ENCODE measurements at places on chromosomes 6 and 20.
A peak's percentile ranks its signal among the peaks of the same experiment; 100 is the strongest.

GRCh38 chr6:21996425-21997118 lies 300.3 kb downstream of the PRL start:
- no peak for DNase-seq

GRCh38 chr6:145789443-145789842 lies 25.2 kb downstream of the FBXO30 start:
- no peak for DNase-seq

DNA sequence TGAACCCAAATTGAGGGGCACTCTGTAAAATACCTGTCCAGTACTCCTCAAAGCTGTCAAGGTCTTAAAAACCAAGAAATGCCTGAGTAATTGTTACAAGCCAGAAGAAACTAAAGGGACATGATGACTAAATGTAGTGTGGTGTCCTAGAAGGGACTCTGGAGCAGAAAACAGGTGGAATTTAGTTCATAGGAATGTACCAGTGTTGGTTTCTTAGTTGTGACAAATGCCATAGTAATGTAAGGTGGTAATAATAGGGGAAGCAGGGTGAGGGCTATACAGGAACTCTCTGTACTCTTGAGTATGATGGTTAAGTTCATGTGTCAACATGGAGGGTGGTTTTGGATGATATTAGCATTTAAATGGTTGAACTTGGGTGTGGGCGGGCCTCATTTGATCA lies 92.3 kb downstream of the CNBD2 start:
- DNase-seq, result no peak

DNA sequence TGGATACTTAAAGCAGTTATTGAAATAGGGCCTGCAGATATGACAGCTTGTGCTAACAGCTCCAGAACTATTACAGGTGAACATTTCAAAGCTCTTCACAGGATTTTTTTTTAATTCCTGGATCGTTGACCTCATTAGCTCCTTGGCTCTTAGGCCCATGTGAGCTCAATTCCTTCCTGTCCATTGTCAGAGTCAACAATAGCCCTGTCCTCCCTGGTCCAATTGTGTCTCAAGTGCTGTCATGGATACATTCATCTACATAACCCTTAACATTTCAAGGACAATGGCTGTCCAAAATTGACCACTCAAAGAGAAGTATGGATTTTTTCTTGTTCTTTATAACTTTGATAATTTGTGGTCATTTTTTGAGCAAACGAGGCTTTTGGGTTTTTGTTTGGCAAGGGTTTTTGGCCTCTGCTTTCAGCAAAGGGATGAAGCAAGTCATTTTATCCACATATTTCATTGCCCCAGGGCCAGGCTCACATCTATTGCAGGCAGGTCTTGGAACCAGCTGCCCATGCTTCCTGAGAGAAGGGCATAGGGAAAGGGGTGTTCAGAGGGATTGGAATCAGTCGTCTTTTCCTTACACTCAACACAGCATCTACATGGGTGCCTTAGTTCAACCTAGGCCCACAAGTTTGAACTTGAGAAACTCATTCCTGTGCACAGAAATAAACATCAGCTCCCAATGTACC lies 282.1 kb downstream of the TPBG start:
- no peak for DNase-seq

GRCh38 chr6:167091026-167091804 lies 31.7 kb upstream of the CCR6 start:
- DNase-seq, result peak; percentile 32

GRCh38 chr20:47117371-47117770 lies 222.7 kb downstream of the EYA2 start:
- DNase-seq, result no peak

DNA sequence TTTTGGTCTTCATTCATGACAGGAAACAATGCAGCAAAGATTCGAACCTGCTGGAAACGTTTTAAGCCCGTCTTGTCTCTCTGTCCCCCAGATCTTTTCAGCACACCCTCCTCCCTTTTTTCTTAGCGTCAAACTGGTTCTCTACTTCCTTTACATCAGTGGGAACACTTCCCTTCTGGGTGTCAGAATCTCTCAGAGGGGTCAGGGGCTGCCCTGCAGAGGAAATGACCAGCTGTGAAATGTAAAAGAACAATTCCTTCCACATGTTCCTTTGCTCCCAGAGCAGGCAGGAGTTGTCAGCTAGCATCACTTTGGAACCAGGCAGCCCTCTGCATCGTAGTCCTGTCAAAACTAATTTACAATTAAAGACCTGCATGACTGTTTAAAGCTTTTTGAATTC lies 619.0 kb downstream of the TFAP2A start:
- no peak for DNase-seq

GRCh38 chr6:133396233-133396983 lies 155.3 kb downstream of the EYA4 start:
- DNase-seq, result no peak

GRCh38 chr20:50783903-50784302 lies 11.0 kb upstream of the BCAS4 start:
- DNase-seq, result no peak

GRCh38 chr6:148598724-148599123 lies 148.1 kb upstream of the UST start:
- no peak for DNase-seq

DNA sequence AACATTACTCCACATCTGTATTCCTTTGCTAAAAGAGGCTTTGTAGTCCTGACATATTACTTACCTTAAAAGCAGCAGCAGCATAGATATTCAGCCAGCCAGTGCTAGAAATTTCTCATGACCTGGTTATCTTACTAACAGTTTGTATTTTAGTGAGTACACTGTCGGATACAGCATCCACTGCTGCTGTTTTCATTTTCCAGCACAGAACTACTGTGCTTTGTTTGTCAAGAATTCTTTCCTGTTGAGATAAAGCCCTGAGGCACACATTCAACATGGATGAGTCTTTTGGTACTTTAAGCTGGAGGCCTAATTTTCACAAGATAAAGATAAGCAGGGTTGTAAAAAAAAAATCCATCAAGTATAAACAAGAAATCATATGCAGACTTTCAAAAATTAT lies 311.2 kb upstream of the OPRM1 start:
- DNase-seq, result no peak

GRCh38 chr20:62050166-62051120 lies 15.2 kb downstream of the TAF4 start:
- DNase-seq, result no peak

GRCh38 chr20:51533291-51534172 lies 9.0 kb downstream of the NFATC2 start:
- no peak for DNase-seq

DNA sequence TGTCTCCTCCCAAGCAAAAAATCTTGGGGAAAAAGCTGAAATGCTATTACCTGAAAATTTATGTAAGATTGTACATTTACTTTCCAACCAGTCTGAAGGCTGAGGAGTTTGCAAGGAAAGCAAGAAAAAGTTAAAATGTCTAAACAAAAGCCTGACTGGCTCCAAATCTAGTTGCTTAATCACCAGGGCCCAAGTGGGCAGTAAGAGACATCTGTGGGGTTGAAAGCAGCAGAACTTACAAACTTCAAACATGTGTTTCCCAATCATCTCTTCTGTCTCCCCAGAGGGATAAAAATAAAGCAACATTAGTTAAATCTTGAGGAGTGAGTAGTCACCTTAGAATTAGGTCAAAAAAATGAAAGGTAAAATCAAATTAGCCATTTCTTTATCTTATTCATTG lies 98.6 kb downstream of the OGFRL1 start:
- DNase-seq, result no peak

DNA sequence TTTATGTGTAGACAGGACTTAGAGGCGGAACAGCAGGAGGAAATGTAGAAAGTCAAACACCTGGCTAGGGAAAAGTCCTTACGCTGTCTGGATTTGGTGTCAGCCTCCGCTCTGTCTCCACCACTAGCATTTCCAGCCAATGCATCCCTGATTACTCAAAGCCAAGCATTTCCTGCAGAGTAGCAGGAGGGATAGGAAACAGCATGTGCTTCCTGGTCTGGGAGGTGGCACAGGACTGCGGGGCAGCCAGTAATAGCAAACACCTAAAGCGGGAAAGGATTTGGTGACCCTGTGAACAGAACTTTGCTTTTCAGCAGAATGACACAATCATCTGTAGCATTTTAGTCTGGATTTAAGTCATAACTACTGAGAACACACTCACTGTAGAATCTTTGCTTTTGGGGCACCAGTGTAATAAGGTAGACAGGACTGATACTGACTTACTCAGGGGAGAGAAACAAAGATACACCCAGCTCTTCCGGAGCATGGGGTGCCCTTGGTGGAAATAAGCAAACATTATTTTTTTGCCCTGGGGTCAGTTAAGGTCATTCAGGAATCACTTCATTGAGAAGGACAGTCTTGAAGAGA lies 133.3 kb upstream of the AHI1 start:
- DNase-seq, result peak; percentile 30

DNA sequence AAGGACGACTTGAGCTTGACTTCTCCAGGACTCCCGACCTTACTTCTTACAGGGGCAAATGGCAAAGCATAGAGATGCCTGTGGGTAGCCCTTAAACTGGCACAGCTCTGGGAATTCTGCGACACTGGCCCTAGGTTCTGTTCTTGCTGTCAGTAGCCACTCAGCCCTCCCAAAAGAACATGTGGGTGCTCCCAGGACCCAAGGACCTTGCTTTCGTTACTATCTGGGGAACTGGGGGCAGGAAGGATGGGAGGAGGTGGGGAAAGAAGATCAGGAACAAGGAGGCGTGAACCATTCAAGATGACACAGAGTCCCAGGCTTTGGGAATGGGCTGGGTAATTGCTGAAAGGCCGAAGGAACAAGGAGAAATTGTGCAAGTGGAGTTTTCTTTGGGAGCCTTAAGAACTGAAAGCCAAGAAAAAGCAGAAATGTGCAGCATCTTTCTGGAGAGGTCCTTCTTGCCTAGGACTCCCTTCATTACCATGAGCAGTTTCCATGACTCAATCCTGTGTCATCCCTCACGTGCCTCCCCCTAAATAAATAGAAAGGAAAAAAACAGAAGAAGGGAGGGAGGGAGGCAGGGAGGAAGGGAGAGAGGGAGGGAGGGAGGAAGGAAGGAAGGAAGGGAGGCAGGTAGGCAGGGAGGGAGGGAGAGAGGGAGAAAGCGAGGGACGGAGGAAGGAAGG lies 284.6 kb upstream of the FOXQ1 start:
- no peak for DNase-seq

- no peak for DNase-seq
These were observed 394.2 kb downstream of the BMP2 start for GRCh38 chr20:7161690-7162089.

GRCh38 chr6:80314531-80314930 lies 208.1 kb downstream of the BCKDHB start:
- DNase-seq, result no peak

- DNase-seq, result no peak
These were observed 165.4 kb downstream of the GRM4 start for GRCh38 chr6:33980176-33981175.

- no peak for DNase-seq
These were observed 3.6 kb downstream of the PGC start for GRCh38 chr6:41743406-41744235.

GRCh38 chr6:28480253-28480932 lies 35.2 kb downstream of the GPX6 start:
- no peak for DNase-seq

All from activated CD4-positive, alpha-beta T cell treated with anti-CD3 and anti-CD28 coated beads, Interleukin-2, amount 50 U/mL, for 16 hours (primary cell).